ENCODE measurements at places on chromosomes 5 and 9.

- DNase-seq: no peak
Observed at GRCh38 chr5:14199902-14200301, 56.8 kb downstream of the TRIO start.

DNA sequence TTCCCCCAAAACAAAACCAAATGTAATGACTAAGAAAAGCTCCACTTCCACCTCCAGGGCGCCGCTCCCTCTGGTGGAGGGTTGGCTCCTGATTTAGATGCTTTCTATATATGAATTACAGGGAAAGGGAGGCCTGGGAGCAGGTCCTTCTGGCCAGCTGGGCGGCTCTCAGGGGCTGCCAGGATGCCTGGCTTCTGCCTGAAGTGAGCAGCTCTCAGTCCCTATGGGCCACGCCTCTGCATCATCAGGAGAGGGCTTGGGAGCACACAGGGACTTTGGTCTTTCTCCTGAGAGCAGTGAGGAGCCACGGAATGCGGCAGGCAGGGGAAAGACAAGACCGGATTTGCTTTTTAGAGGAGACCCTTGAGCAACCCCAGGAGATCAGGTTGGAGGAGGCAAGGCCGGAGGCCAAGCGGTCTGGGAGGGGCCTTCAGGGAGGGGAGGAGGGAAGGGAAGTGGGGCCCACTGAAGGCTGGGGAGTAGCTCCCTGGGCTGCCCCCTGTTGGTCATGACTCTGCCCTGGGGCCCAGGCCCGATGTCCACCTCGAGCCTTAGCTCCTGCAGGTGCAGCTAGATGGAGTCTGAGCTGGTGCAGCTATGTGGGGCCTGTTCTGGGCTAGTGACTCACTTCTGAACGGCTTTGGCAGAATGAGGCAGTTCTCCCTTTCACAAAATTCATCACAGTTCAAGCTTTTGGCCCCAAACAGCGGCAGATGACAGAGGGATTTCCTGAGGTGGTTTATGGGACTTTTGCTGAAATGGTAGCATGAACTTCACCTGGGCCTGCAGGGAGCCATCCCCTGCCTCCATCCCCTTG, 11.3 kb upstream of the GRHPR start:
- DNase-seq: no peak

DNA sequence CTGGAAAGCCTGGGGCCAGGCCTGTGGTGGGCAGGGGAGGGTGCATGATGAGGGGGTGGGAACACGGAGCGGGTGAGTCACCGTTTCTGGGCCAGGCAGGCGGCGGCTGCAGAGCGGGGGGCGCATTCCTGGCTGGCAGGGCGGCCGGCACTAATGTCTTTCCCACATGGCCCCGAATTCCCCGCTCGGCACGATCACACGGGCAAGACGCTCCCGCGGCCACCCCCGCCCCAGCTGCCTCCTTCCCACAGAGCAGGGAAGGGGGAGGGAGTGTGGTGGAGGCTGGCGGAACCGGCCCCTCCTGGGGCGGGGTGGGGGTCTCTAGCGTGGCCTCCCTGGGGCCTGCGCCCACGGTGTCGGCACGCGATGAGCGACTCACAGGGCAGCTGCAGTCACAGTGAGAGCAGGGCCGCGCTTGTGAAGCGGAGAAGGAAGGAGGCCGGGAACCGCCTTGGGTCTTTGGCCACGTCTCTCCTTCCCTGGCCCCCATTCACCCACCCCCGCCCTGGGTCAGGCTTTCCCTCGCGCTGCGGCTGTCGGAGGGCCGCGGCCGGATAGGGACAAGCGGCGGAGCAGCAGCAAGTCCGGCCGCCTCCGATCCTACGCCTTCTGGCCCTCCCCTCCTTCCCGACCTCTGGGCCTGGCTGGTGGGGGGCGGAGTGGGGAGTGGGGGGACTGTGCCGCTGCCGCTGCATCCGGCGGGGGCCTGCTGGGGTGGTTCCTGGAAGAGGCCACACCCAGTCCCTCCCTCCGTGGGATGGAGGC, 48.9 kb downstream of the CXXC5 start:
- peak; percentile 38 for DNase-seq

- no peak for DNase-seq
Observed at GRCh38 chr9:130150779-130151382, 21.3 kb upstream of the NCS1 start.

- no peak for DNase-seq
Observed at GRCh38 chr5:1634337-1634661, 110.5 kb upstream of the LPCAT1 start.

DNA sequence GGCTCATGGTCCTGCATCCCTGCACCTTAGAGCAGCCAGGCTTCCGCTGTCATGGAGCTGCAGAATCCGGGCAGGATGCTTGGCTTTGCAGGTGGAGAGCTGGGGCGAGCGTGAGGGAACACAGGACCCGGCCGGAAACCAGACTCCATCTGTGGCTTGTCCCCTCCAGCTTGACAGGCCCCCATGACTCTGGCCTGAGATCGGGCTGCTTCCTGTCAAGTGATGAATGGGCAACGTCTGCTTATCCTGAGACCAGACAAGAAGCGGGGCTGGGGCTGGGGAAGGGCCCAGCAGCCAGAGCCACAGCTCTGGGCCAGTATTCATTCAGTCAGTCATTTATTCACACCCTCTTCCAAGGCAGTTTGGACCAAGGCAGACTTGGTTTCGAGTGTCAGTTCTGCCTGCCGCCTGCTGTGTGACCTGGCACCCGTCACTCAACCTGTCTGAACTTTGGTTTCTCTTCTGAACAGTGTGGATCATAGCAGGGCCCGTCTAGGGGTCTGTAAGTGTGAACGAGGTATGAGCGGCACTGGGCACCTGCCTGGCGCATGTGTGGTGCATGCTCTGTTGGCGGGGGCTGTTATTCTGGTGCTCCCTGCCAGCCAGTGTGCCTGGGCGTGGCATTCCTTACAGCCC, 37.5 kb downstream of the NEK6 start:
- no peak for DNase-seq

DNA sequence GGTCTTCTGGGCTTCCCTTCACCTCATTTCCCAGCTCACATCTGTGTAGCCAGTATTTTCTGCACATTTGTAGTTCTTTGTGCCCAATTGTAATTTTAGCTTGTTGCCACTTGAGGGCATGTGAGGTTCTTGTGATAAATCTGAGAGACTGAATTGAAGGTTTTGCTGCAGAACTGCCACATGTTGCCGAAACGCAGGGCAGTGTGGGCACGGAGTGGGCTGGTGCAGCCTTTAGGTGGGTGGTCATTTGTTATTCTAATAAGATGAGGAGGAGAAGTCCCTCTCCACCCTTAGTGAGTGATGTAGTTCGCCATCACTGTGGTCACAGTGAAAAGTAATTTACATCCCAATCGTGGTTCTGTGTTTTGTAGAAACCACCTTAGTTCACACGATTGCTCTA, 21.2 kb downstream of the OTULIN start:
- DNase-seq: no peak

GRCh38 chr5:163613150-163613442, 107.7 kb downstream of the MAT2B start:
- no peak for DNase-seq

DNA sequence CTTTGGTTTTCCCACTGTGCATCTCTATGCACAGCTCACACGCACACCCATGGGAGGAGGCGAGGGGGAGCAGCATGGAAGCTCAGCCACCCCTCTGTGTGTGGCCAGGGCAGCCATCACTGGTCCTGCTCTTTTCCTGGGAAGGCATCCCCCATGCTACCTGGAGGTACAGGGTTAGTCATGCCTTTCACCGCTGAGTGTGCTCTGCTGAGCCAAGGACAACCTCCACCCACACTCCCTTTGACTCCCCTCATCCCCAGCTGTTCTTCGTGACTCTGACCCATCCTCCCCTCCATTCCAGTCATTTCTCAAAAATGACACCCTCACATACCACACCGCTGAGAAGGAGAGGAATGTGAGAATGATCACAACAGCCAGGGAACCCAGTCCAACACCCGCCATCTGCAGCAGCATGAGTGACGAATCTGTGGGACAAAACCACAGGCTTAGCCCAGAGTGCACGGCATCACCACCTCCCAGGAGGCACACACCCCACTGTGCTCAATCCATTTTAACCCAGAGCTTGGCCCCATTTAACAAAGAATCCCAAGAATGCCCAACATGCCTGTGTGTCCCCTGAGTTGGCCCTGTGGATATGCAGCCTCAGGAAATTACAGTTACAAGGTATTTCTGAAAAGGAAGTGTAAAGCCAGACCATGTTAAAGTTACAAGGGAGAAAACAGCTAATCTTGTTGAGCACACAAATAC, 133.4 kb downstream of the SUSD1 start:
- DNase-seq: no peak

GRCh38 chr5:124986667-124987066, 240.2 kb upstream of the ZNF608 start:
- no peak for DNase-seq

DNA sequence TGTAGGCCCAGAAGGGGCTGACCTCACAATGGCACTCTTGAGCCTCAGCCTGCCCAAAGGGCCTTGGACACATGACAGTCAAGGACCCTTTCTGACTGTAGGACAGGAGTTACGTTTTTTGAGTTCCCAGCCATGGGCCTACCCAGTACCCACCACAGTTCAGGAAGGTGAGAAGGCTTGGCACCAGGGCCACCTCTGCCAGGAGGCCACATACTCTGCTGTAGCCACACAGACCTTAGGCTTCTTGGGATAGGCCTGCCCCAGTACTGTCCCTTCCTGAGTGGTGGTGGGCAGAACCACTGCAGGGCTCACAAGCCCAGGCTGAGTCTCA, 12.8 kb downstream of the PDLIM4 start:
- no peak for DNase-seq

DNA sequence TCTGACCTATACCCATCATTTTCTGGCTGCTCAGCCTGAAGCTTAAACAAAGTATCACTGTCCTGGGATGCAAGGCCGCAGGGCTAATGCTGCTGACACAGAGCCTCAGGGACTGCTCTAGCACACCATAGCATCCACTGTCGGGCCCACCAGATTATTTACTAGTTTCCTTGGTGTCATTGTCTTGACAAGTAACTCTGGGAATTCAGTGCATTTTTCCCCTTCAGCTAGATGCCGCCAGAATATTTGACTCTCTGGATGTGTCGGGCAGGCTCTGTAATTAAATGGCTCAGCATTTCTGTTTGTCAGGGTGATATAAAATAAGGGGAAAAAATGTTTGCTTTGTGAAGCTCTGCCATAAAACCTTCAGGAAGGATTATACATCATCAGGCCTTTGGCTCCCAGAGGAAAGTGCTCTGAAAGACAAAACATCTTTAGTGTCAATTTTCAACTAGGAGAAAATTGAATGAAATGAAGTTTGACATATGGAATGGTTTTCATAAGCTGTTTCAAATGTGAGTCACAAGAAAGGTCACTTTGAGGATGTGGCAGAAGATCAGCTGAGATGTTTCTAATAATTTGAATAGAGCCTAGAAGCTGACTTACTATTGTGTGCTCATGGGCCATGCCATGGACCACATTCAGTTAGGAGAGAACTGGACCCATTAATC, 350.1 kb downstream of the TMEM232 start:
- DNase-seq: no peak

DNA sequence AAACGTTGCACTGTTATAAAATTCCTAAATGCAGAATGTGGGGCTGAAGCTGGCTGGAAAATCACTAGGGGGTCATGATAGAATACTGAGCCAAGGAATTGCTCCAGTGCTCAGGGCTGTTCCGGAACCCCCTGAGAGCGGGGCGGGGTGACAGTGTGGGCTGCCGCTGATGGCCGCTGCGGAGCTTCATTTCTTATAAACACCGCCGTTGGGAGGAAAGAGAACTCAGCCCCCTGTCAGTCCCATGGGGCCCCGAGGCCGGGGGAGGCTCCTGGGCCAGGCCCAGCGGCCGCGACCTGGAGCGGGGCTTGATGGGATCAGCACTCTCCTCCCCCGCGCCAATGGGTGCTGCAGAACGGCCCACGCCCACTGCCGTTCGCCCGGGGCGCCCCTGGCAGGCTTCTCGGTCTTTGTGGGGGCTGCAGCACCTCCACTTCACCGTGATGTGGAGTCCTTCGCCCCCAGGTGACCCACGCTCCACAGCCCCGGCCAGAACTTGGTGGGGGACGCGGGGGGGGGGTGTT, 5.2 kb upstream of the IRF1 start:
- DNase-seq: peak; percentile 79
